ENCODE measurements at places on chromosomes 5 and 9.

GRCh38 chr5:169548315-169548714 is 35.3 kb upstream of the SPDL1 start:
- no peak for DNase-seq

DNA sequence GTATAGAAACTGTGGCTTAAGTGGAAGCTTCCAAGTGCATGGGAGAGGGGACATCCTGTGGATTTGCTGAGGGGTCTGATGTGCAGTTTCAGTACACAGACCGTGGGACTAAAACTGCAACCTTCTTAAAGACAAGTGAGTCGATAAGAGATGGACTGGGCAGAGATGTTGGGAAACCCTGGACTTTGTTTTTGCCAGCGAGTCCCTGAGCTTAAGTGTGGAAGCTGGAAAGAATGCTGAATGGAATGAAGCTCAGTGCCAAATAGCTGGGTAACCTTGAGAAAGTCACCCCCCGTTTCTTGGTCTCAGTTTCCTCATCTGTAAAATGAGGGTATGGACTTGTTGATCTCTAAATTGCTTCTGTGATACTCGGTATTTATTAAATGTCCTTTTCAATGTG is 37.3 kb upstream of the KLF9 start:
- no peak for DNase-seq

DNA sequence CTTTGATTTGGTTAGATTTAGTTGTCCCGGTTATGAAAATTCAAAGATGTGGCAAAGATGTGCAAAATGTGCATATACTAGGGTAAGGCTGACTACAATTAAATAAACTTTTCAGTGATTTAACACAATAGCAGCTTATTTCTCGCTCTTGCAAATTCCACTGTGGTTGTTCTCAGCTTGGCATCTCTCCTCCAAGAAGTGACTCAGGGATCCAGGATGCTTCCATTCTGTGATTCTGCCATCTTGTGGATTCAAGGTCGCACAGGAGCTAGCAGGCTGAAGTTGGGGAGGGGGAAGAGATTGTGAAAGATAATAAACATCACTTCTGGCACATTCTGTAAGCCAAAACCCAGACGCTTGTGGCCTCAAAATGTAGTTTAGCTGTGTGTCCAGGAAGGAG is 60.1 kb upstream of the TGFBR1 start:
- DNase-seq: no peak

GRCh38 chr9:98778711-98779530 is 17.4 kb downstream of the ANKS6 start:
- DNase-seq: no peak

GRCh38 chr5:16975950-16976624 is 40.0 kb upstream of the MYO10 start:
- DNase-seq: no peak

DNA sequence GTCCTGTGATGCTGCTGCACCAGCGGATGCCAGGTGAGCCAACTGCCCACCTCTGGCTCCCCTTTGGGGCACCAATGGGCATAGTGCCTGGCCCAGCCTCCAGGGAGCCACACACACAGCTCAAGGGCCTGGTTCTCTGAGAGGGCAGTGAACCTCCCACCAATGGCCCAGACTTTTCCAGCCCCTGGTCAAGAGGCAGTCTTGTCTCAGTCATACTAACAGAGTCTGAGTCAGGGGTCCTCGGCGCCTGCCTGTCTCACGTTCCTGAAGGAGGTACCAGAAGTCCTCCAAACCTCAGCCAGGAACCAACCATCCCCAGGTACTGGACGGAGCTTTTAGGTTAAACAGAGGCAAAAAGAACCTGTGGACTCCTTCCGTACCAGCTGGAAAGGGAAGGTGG is 121.1 kb downstream of the C5orf15 start:
- DNase-seq: no peak

DNA sequence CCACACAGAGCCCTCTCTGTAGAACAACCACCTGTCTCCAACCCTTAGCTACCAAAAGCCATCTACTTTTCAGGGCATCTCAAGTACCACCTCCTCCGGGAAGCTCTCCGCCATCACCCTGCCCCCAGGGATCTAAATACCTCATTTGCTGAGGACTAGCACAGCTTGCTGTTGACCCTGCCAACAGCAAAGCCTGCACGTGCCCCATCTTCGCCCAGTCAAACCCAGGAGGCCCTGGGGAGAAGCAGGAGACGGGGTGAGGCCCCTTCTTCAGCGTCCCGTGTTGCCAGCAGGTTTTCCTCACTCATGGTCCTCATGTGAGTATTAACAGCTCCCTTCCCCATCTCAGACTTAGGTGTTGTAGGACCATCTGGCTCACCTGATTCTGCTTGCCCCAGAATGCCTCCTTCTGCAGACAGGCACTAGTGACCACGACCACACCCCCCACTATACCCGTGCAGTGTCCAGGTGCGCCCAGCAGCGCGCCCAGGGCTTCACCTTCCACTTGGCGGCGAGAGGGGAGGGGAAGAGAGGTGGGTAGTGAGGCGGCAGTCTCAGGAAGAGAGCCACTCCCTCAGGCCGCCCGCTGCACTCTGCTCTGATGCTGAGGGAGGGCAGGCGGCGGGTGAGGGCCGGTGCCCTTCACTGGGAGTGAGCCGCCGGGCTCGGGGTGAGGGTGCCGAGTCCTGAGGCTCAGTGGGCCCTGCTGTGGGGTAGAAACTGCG is 11.1 kb downstream of the VAV2 start:
- no peak for DNase-seq

GRCh38 chr5:31598640-31599611 is 40.0 kb upstream of the PDZD2 start:
- no peak for DNase-seq

DNA sequence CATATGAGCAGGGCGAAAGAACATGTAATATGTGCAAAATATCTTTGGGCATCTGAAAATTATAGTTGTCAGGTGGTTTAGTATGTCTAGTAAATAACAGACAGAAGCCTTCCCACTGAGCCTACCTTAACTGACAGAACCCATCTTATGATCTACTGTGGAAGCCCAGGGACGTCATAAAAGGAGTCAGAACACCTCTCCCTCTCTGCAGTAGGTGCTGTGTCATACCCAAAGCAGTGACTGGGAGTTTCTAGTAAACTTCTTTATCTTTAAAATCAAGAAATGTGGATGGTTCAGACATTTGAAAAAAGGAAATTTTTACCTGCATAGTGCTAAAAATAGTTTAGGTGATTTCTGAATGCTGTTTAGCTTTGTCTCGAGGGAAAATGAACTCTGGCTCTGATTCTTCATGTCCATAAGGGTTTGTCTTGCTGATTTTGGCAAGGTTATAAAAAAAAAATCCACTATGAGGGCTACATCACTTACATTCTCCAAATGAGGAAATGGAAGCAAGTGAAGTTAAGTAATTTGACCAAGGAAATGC is 104.0 kb downstream of the NUDT12 start:
- DNase-seq: no peak

- DNase-seq: peak; percentile 15
Observed at GRCh38 chr5:74499256-74500050, 141.1 kb downstream of the ENC1 start.

DNA sequence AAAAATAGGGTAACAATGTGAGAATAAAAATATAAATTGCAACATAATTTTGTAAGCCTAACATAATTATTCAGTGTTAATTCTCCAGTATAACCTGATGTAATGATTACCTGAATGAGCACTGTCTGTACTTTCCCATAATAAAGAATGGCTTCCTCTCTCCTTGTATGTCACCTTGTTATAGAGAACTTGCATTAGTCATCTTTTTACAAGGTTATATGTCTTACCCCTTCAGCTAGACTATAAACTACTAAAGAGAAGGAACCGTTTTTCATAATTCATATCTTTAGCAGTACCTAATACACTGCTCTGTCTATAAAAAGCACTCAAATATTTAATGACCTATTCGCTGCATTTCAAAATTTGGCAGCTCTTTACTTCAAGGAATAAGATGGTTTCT is 19.8 kb downstream of the STRBP start:
- no peak for DNase-seq

GRCh38 chr5:10124287-10124686 is 125.4 kb downstream of the ATPSCKMT start:
- DNase-seq: no peak

DNA sequence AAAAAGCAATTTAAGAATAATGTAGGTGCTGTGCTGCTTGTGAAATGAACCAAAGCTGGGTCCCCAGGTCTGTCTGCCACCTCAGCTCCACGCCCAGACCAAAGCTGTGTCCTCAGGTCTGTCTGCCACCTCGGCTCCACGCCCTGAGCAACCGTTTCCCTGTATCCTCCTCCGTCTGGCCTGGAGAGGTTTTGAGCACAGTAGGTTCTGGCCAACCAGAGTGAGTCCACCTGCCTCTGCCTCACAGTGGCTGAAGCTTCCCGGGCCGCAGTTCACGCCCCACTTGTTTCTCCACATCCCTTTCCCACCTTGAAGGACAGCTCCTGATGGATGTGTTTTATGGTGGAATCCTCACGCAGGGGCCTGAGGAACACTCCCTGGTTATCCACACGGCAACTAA is 120.5 kb downstream of the ADAMTS2 start:
- DNase-seq: no peak

GRCh38 chr5:150067405-150067960 is 18.9 kb downstream of the CSF1R start:
- DNase-seq: no peak

DNA sequence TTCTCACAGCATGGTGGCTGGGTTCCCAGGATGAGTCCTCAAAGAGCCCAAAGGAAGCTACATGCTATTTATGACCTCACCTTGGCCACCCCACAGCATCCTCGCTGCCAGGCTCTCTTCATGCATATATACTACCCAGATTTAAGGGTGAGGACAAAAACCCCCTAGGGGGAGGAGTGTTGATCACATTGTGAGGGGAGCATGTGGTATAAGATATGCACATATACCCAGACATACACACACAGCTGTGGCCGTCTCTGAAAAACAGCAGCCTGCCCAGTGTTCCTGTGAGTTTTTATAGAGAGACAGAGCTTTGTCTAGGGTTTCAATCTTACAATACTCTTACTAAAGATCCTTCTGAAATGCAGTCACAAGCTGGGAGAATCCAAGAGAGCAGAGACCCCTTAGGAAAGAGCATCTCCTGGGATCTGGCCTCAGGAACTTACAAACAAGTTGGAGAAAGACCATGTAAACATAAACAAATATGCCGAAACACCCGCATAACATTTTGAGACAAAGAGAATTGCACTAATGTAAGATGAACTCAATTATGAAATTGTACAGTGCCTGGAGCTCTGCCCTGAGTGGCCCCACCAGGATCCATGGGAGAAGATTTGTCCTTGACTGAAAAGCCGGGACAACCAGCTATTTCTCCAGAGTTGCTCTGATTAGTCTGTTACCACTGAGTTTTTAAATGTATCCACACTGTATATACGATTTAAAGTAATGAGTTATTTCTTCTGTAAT is 146.4 kb downstream of the GADD45G start:
- DNase-seq: no peak

DNA sequence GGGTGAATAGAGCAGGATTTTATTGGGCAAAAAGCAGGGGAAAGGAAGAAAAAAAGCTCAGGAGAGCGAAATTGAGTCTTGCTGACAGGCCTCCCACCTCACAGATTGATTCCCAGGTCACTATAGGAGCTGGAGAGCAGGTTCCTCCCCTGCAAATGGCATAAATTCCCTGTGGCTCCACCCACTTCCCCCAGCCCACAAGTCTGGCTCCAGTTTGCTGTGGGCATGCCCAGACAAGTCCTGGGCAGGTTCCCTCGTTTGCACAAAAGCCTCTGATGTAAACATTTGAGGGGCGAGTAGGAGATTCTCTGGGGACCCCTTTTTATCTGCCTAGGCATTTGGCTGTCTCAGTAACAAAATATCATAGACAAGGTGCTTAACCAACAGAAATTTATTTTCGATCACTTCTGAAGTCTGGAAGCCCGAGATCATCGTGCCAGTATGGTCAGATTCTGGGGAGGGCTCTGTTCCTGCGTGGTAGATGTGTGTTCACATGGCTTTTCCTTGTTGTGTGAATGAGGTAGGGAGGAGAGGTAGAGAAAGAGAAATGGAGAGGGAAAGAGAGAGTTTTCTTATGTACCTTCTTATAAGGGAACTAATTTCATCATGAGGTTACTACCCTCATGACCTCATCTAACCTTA is 614.5 kb downstream of the MAT2B start:
- no peak for DNase-seq

DNA sequence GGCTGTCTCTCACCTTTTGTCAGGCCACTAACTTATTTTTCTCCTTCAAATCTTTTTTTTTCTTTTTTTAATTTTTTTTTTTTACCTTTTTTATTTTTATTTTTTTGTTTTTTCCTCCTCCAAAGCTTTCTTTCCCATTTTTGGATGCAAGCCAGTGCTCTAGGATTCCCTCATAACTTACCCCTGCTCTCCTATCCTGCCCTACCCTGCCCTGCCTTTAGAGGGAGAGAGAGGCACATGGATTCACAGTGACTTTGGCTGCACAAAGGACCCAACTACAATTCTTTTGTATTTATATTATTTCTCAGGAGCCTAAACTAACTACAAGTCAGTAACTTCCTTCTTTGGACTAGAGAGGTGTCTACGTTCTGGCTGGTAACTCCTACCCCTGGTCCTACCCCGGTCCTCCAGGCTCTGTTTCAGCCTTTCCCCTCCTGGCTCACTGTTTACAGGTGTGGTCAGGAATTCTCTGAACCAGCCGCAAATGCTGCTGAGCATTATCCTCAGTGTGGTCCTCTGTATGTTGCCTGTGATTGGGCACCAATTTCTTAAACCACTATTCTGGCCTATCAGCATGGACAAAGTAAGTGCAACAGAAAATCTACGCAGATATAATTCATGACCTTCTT is 8.4 kb upstream of the RUSC2 start:
- peak; percentile 10 for DNase-seq

- DNase-seq: no peak
Observed at GRCh38 chr5:31273161-31273560, 79.7 kb downstream of the CDH6 start.

GRCh38 chr9:17725399-17726010 is 146.6 kb downstream of the SH3GL2 start:
- peak; percentile 14 for DNase-seq

- DNase-seq: no peak
Observed at GRCh38 chr5:80208381-80208780, 47.5 kb downstream of the SERINC5 start.

GRCh38 chr5:90461288-90461687 is 13.3 kb downstream of the MBLAC2 start:
- DNase-seq: no peak

DNA sequence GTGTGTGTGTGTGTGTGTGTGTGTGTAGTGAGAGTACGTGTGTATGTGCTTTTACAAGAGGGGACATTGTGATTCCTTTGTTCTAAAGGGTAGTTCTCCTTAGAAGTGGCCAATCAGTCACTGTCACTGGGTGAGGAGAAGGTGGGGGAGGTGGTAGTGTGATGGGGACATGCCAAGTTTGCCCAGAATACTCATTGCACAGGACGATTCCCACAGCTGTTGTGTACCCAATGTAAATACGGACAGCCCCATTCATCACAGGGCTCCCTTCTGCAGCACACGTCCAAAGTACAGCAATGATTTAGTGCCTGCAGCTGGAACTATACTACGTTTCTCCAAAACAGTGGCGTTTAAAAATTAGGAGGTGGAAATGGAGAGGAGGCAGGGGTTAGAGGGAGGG is 287.8 kb downstream of the TLR4 start:
- DNase-seq: peak; percentile 92

DNA sequence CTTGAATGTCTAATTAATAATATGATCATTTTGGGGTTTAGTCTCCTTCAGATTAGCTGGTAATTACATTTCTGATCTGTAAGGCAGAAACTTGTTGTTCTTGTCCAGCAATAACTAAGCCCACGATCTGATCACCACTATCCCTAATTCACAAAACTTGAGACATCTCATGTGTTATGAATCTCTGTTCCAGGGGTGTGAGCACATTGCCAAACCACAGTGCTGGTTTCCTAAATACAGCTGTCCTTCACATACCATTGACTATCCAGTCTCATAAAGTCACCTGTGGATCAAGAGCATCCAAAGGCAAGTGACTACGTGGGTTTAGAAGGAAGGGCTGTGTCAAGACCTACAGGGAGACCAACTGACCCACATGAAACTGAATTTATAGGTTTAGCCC is 134.1 kb upstream of the PRLR start:
- DNase-seq: no peak
